SK-N-MC (cell line): ENCODE measurements at places on chromosomes 7 and 10.

DNA sequence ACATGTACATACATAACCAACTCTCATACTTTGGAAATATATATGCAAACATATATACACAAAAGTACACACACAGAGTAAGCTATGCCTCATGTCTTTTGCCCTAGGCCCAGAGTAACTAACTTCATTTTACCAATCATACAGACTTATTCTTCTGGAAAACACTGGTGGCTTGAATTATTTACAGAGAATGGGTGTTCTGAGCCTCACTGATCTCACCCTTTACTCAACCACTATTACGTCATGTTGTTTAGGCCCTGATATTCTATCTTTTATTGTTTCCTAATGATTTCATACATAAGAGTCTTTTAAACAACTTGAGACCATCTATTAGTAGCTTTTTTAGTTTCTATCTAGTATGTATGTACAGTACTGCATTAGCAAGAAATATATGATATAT lies 43.0 kb downstream of the ANK3 start:
- no peak for DNase-seq

DNA sequence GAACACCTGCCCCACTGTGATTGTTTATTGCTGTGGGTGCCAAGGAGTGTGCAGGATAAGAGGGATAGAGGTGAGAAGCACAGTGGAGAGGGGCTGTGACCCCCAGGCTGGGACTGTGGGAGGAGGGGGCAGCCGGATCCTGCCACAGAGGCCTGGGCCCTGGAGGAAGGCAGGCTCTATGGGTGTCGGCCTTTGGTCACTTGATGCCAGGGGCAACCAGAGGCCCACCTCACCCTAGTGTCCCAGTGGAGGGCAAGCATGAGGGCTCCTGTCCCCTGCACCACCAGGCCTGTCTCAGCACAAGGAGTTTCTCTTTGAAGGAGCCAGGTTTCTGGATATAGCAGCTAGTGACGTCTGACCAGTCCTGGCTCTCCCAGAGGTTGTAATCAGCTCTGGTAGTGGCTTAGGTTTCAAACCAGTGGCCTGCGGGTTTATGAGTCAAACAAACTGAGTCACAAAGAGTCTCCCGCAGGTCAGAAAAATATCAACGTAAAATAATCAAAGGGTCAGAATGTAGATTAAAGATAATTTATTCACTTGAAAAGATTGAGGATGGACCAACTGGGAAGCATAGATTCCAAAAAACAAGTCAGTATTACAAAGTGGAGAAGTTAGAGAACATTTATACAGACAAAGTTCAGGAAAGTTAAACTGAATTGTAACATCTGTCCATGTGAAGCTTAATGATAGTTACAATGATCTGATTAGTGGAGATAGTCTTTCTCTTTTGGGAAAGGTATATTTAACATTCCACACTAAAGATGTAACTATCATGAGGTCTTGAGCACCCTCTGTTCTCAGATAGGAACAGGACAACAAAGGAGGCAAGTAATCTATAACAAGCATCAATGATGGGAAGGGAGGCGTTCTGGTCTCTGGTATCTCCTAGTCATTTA lies 37.2 kb upstream of the ZNF488 start:
- DNase-seq = no peak

- DNase-seq = no peak
Observed at GRCh38 chr10:72285972-72286521, 12.3 kb downstream of the DDIT4 start.

DNA sequence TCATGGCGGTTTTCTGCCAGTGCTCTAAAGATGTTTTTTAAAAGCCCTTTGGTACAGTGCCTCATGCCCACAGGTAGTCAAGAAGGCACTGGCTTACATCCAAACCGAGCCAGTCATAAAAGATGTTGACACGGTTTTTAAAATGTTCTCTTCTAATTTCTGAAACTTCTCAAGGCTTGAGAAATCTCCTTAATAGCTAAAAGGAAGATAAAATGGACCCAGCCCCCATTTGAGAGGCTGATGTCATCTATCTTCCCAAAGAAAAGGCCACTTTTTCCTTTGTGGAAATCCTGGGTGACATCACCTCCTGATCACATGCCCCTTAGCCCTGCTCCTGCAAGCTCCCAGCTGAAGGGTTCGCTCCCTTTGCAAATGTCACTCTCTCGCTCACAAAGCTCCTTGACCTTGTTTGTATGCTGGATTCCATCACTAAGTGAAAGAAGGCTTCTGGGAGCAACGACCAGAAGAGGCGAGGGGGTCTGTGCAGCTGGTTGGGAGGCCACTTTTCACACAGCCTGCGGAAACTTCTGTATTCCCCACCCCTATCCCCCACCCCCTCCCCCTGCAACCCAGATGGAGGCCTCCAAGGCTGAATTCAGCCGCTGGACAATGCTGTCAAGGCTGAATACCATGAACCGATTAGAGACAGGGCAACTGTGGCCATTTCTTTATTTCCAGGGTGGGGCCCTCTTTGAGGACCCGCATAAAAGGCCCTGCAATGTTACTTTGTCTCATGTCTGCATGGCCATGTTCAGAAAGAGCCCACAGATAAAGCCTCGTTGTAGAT lies 122.8 kb downstream of the CUBN start:
- no peak for DNase-seq

- DNase-seq = no peak
Observed at GRCh38 chr10:118764195-118764594, 9.4 kb upstream of the CACUL1 start.

DNA sequence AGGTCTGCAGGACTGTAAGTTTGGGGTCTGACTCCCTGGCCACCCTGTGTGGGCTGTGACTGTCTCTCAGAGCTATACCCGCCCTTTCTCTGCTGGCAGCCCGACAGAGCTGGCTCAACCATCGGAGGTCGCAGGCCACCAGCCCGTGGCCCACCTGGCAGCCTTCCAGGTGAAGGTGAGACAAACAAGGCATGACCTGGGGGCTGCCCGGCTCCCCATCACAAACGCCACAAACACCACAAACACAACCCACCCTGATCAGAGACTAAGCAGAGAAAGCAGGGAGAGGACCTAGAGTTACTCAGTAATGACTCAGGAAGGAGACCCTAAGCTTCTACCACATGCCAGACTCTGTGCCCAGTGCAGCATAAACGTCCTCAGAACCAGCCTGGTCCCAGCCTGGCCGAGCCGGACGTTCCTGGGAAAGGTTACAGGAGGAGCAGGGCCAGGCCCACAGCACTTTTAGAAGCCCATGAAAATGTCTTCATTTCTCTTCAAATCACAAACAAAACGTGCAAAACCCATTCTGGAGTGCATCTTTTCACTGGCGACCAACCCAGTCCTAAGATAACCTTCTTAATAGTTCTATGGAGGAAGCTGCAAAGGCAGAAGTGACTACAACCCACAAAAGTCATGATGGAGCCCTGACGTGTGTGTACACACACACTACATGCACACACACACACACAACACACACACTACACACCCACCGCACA lies 66.8 kb downstream of the MKI67 start:
- no peak for DNase-seq

- DNase-seq = no peak
Observed at GRCh38 chr7:37032258-37032601, 307.9 kb upstream of the AOAH start.

- DNase-seq = no peak
Observed at GRCh38 chr7:25802057-25802456, 349.9 kb upstream of the NFE2L3 start.
